ENCODE measurements at places on chromosomes 7 and 10. TPM values are rescaled to one million over a fixed set of nuclear protein-coding genes. Genes with fewer than 3 reads are reported as not detected.

GRCh38 chr10:77306666-77307065 lies 330.9 kb downstream of the KCNMA1 start:
- peaks cover 18% of the 10 kb centered on the region for H3K27me3 ChIP-seq
- no peak overlapping the region for H3K4me3 ChIP-seq
- no peak for DNase-seq
- H3K36me3 ChIP-seq, result no peaks in the 10 kb centered on the region
- peaks cover 5% of the 10 kb centered on the region for H3K4me1 ChIP-seq
- no peak overlapping the region for H3K27ac ChIP-seq

TAS2R3 gene
- 1.8 TPM for total RNA-seq

GRCh38 chr10:35185260-35186034 lies 58.8 kb downstream of the CREM start:
- no peaks in the 10 kb centered on the region for H3K36me3 ChIP-seq
- no peaks in the 10 kb centered on the region for H3K4me1 ChIP-seq
- H3K4me3 ChIP-seq, result no peak overlapping the region
- H3K27me3 ChIP-seq, result no peaks in the 10 kb centered on the region
- no peak for DNase-seq
- no peak overlapping the region for H3K27ac ChIP-seq

DNAH11 gene
- 0.63 TPM for total RNA-seq

- H3K4me1 ChIP-seq, result peaks cover 41% of the 10 kb centered on the region
- no peak overlapping the region for H3K4me3 ChIP-seq
- H3K27ac ChIP-seq, result no peak overlapping the region
- H3K27me3 ChIP-seq, result no peaks in the 10 kb centered on the region
Measured at GRCh38 chr7:116354171-116354545, 143.8 kb downstream of the TES start.

Data from neural crest cell (in vitro differentiated cells).